Hematopoietic multipotent progenitor cell (in vitro differentiated cells): ENCODE measurements at places on chromosomes 1 and 21. TPM values are rescaled to one million over a fixed set of nuclear protein-coding genes. Genes with fewer than 3 reads are reported as not detected.

GRCh38 chr1:167659881-167660280 is 29.8 kb downstream of the RCSD1 start:
- no peak for DNase-seq

NPHS2 gene
- not detected for total RNA-seq

PALMD gene
- under 0.01 TPM for total RNA-seq

KIF26B gene
- 0.54 TPM for total RNA-seq

DNA sequence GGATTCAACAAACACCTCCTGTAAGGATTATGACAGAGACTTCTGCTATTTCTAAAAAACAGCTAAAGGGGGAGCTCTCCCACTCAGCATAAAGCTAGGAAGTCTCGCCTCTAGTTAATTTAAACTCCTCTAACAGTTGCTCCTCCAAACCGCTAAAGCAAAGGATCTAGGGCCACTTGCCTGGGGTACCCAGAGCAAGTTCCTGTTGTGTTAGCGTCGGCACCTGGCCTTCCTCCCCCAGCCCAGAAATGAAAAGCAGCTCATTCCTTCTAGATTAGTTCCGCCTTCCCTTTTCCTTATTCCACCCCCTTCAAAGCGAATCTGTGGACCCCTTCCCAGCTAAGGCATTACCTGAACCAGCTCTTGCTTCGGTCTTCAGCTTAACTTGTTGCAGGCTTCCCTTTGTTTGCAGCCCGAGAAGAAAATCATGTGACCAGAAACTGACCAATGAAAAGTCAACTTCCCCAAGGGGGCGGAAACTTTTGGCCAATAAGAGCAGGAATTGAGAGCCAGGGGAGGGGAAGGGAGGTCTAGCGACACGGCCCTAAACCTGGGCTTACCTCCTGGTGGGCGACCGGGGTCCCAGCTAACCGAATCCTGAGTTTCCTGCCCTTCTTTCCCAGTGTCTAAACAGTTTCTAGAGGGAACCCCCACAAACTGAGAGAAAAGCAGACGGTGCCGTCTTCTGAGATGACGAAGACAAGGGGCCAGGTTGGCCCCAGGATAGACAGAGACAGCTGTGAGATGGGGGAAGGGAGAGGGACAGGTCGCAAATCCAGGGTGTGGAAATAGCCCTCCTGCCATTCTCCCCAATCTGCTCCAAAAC is at the start of gene PBXIP1:
Gene PBXIP1 (minus strand): TSS at position 382 of the 826 bp plus-strand sequence. CDS start 2,378 bp downstream, outside the sequence.
- DNase-seq = peak; percentile 97
